ENCODE measurements at places on chromosomes 12 and 14. TPM values are rescaled to one million over a fixed set of nuclear protein-coding genes. Genes with fewer than 3 reads are reported as not detected.

Gene AQP6
- not detected for total RNA-seq

- DNase-seq, result no peak
These were observed 69.3 kb downstream of the ANKS1B start for GRCh38 chr12:99915251-99916082.

DNA sequence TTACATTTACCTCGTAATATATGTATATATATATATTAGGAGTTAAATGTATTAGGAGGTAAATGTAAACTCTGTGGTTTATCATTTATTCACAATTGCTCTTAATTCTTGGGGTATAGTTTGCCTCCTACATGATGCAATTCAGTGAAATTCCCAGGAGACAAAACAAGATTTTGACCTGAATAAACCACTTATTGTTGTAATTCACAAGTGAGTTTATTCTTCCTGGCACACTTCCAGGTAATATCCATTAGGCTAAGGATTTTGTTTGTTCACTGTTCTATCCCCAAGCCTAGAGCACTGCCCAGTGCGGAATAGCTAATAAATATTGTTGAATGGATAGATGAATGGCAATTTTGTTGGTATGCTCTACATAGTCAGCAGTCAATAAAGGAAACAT, 3.0 kb downstream of the SMIM10L1 start:
- DNase-seq, result no peak

DNA sequence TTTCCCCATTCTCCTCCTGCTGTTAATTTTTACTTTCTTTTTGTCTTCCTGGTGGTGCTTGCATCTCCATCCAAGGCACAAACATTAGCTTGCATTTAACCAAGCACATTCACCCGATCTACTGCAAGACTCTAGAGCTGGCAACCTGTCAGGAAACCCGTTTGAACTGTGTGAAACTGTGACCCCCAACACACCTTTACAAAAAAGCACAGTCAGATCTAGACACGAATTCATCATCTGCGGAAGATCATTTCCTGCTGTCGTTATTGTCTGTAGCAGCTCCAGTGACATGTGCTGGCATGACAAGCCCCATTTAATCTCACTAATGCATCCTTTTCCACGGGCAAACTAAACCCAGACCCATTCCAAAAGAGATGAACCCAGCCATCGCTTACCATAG, 340.5 kb downstream of the VRK1 start:
- DNase-seq, result peak; percentile 39

- DNase-seq, result no peak
These were observed 26.3 kb downstream of the ZFYVE21 start for GRCh38 chr14:103741876-103742275.

Data from activated CD4-positive, alpha-beta memory T cell treated with anti-CD3 and anti-CD28 coated beads for 36 hours (primary cell).